Neural crest cell (in vitro differentiated cells): ENCODE measurements at places on chromosomes 5 and 9. TPM values are rescaled to one million over a fixed set of nuclear protein-coding genes. Genes with fewer than 3 reads are reported as not detected.

DNA sequence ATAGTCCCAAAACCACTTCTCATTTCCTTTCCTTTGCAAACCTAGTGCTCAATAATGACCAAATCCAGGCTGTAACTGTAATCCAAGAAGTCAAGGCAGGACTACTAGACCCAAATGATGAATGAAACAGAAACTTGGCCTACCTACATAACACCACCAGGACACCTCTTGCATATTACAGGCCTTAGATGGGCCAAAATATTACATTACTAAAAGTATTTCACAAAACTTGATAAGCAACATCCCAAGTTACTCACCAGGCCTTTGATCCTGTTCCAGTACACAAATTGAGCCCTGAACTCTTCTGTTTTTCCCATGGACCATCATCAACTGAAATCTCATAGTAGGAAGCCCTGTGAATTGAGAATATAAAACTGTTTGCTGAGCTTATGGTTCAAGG lies 34.8 kb downstream of the NADK2 start:
- H3K4me1 ChIP-seq, result no peaks in the 10 kb centered on the region
- H3K27me3 ChIP-seq, result no peaks in the 10 kb centered on the region
- H3K27ac ChIP-seq, result no peak overlapping the region
- no peak overlapping the region for H3K4me3 ChIP-seq

GRCh38 chr5:109759306-109759705 lies 69.6 kb downstream of the MAN2A1 start:
- no peak overlapping the region for H3K27ac ChIP-seq
- H3K4me1 ChIP-seq, result no peaks in the 10 kb centered on the region
- DNase-seq, result no peak
- H3K36me3 ChIP-seq, result peaks cover 40% of the 10 kb centered on the region
- H3K27me3 ChIP-seq, result no peaks in the 10 kb centered on the region
- no peak overlapping the region for H3K4me3 ChIP-seq

The SPATA31A3 gene
- 0.09 TPM in 1 of 2 replicates, not detected in the other for total RNA-seq

The ISCA1 gene
- total RNA-seq, result 17.3 and 18.0 TPM in 2 replicates

GRCh38 chr5:96065685-96066385 lies 104.2 kb upstream of the ELL2 start:
- peak overlapping the region; percentile 4 for H3K27ac ChIP-seq
- H3K4me1 ChIP-seq, result peaks cover 20% of the 10 kb centered on the region
- H3K4me3 ChIP-seq, result no peak overlapping the region
- H3K27me3 ChIP-seq, result no peaks in the 10 kb centered on the region

DNA sequence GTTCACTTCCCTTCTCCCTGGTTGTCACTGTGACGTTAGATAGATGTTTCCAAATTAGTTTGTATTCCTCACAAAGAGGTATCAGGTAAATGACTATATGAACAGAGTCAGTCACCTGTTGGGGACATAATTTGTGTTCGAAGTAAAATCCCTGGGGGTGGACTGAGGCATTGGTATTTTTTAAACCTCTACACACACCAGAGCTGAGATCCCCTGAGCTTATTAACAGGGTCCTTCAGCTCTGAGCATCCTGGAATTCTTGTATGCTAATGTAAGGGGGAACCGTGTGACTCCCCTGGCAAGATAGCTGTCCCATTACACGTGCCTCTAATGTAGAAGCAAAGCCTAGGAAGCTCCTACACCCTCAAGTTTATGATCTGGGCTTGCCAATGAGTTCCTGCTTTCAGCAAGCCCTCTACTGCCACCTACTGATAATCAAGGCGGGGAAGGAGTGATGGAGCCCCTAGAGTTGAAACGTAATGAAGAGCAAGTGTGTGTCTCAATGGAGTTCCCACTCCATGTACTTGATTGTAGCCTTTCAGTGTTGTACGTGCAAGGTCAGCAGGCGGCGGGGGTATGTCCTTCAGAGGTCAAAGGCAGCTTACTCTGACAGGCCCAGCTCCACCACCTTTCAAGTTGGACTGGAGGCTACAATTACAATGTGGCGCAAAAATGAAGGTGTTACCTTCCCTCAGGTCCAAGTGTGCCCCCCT lies 14.4 kb downstream of the PRKACG start:
- DNase-seq, result peak; percentile 57
- H3K27me3 ChIP-seq, result peaks cover 10% of the 10 kb centered on the region
- peaks cover 8% of the 10 kb centered on the region for H3K4me1 ChIP-seq

DNA sequence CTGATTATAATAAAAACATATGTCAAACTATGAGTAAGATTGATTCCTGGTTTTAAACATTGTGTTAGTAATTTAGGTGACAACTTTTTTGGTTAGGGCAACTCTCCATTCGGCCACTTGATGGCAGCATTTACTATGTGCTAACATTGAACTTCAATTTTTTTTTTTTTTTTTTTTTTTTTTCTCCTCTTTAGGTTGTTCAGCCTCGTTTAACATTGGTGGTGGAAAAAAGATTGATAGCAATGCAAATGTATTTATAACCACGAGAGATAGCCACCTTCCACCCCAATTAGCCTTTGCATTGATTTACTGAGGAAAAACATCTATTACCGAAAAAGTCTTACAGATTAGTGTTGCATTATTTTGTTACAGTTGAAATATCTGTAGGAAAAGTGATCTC lies 159.1 kb downstream of the CSNK1G3 start:
- peak overlapping the region; percentile 3 for H3K4me3 ChIP-seq
- peak; percentile 72 for DNase-seq
- no peaks in the 10 kb centered on the region for H3K27me3 ChIP-seq
- H3K36me3 ChIP-seq, result peaks cover 13% of the 10 kb centered on the region
- H3K4me1 ChIP-seq, result peaks cover 40% of the 10 kb centered on the region
- H3K27ac ChIP-seq, result no peak overlapping the region

DNA sequence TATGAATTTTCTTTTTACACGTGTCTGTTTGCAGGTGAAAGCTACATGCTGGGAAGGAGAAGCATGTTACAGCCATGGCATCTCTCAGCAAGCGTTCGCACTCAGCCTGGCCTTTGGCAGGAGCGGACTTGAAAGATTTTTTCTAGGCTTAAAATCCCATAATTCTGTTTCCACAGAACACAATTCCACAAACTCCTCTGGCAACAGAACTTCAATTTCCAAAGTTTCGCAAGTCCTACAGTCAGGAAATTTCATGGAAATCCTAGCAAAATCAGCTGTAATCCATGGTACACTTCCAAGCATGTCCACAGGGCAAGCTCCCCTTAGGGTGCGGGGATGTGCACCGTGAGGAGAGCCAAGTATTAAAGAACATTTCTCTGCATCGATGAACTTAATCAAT lies 35.9 kb downstream of the SUB1 start:
- no peaks in the 10 kb centered on the region for H3K36me3 ChIP-seq
- H3K4me1 ChIP-seq, result no peaks in the 10 kb centered on the region
- no peak for DNase-seq
- H3K4me3 ChIP-seq, result no peak overlapping the region
- H3K27me3 ChIP-seq, result no peaks in the 10 kb centered on the region

- peaks cover 5% of the 10 kb centered on the region for H3K36me3 ChIP-seq
- H3K27me3 ChIP-seq, result peaks cover 64% of the 10 kb centered on the region
- DNase-seq, result no peak
- no peak overlapping the region for H3K4me3 ChIP-seq
- H3K27ac ChIP-seq, result no peak overlapping the region
These were observed 7.6 kb downstream of the S1PR3 start for GRCh38 chr9:88998911-88999310.

The NUTM2G gene
- not detected in 2 replicates for total RNA-seq

The GNA14 gene
- not detected in 2 replicates for total RNA-seq

- H3K4me3 ChIP-seq, result no peak overlapping the region
- DNase-seq, result no peak
- H3K4me1 ChIP-seq, result no peaks in the 10 kb centered on the region
- no peak overlapping the region for H3K27ac ChIP-seq
These were observed 61.1 kb downstream of the EGFLAM start for GRCh38 chr5:38319491-38319890.

The CSF1R gene
- total RNA-seq, result not detected in 2 replicates

The MSX2 gene
- total RNA-seq, result 0.89 and 1.1 TPM in 2 replicates

- no peaks in the 10 kb centered on the region for H3K4me1 ChIP-seq
- no peak overlapping the region for H3K27ac ChIP-seq
- no peak for DNase-seq
- H3K4me3 ChIP-seq, result no peak overlapping the region
- no peaks in the 10 kb centered on the region for H3K36me3 ChIP-seq
These were observed 420.3 kb downstream of the GABRG2 start for GRCh38 chr5:162487528-162488525.

The HMCN2 gene
- 0.07 TPM in 1 of 2 replicates, not detected in the other for total RNA-seq

The BDP1 gene
- total RNA-seq, result 28.5 and 30.2 TPM in 2 replicates

GRCh38 chr5:374631-375335 lies 53.3 kb downstream of the AHRR start:
- H3K27me3 ChIP-seq, result peaks cover 21% of the 10 kb centered on the region
- H3K4me1 ChIP-seq, result no peaks in the 10 kb centered on the region
- DNase-seq, result no peak
- H3K36me3 ChIP-seq, result no peaks in the 10 kb centered on the region
- no peak overlapping the region for H3K27ac ChIP-seq
- no peak overlapping the region for H3K4me3 ChIP-seq

The NKD2 gene
- 15.6 and 20.6 TPM in 2 replicates for total RNA-seq

- peaks cover 13% of the 10 kb centered on the region for H3K4me1 ChIP-seq
- peaks cover 2% of the 10 kb centered on the region for H3K36me3 ChIP-seq
- no peak overlapping the region for H3K27ac ChIP-seq
- H3K27me3 ChIP-seq, result no peaks in the 10 kb centered on the region
These were observed 203.0 kb upstream of the VLDLR start for GRCh38 chr9:2418619-2419018.

The OBP2B gene
- total RNA-seq, result not detected in 2 replicates

The SLC25A2 gene
- total RNA-seq, result 0.72 and 1.1 TPM in 2 replicates

The TMC1 gene
- total RNA-seq, result 0.33 and 0.36 TPM in 2 replicates

DNA sequence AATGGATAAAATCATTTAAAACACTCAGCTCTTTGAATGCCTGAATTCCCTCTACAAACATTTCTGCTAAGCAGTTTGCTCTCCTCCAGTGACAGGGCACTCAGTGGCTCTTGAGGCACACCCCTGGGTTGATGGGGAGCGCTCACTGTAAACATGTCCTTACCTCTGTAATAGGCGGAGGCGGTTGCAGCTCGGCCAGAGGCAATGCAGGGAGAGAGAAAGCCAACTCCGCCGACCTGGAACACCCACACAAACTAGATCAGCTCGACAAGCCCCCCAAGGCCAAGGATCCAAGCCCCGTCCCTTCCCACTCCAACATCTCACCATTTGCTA lies 329 bp downstream of the CDC23 start:
- H3K4me1 ChIP-seq, result peaks cover 24% of the 10 kb centered on the region
- peak overlapping the region; percentile 98 for H3K27ac ChIP-seq
- no peak for DNase-seq

The DAB2 gene
- total RNA-seq, result 9.5 and 10.1 TPM in 2 replicates

The IL11RA gene
- 15.4 and 18.0 TPM in 2 replicates for total RNA-seq

The DMRT3 gene
- not detected in 2 replicates for total RNA-seq

DNA sequence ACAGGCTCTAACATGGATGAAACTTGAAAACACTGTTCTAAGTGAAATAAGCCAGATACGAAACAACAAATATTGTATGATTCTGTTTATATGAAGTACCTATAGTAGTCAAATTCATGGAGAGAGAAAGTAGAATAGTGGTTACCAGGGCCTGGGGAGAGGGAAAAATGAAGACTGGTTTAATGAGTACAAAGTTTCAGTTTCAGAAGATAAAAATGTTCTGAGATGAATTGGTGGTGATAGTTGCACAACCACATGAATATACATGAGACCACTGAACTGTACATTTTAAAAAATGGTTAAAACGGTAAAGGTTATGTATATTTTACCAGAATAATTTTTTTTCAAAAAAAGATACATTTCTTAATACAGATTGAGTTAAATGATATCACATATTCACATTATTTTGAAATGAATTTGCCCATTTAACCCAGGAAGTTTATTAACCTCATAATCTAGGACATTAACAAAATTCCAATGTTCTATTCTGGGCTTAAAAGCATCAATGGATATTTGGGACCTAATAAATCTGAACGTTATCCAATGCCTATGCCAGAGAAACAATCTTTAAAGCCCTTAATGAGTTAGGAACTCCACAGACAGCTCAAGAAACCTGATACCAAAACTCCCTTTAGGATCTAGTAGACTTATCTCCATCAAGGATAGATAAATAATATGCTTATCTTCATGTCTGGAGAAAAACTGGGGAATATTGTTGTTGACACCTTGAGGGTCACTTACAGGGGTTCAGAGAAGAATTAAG lies 521.3 kb downstream of the EFNA5 start:
- peaks cover 20% of the 10 kb centered on the region for H3K4me1 ChIP-seq
- H3K27me3 ChIP-seq, result no peaks in the 10 kb centered on the region
- H3K27ac ChIP-seq, result no peak overlapping the region
- no peaks in the 10 kb centered on the region for H3K36me3 ChIP-seq
- no peak for DNase-seq

- peaks cover 11% of the 10 kb centered on the region for H3K27me3 ChIP-seq
- no peaks in the 10 kb centered on the region for H3K36me3 ChIP-seq
- no peak overlapping the region for H3K27ac ChIP-seq
- no peak overlapping the region for H3K4me3 ChIP-seq
These were observed 2.0 kb downstream of the NMUR2 start for GRCh38 chr5:152403046-152403445.

GRCh38 chr5:81070571-81071255 lies 110.5 kb downstream of the RASGRF2 start:
- H3K36me3 ChIP-seq, result no peaks in the 10 kb centered on the region
- H3K27me3 ChIP-seq, result no peaks in the 10 kb centered on the region
- DNase-seq, result no peak
- H3K4me3 ChIP-seq, result no peak overlapping the region

The LOX gene
- 1.2 and 1.4 TPM in 2 replicates for total RNA-seq

DNA sequence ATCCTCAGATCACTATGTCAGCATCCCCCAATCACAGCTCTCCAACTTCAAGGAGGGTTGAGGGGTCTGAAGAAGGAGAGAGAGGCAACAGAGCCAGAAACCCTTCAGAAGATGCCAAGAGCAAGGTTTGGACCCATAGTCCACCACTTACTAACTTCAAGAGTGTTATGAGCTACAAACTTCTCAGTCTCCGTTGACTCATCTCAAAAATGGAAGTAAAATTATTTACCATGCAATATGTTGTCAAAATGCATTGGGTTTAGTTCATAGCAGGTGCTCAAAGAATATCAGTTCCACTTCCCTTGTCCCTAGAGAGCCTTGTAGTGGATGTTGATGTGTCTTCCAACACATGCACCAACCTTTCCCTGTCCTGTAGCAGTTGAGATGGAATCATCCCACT lies 116.0 kb downstream of the KCNIP1 start:
- no peaks in the 10 kb centered on the region for H3K36me3 ChIP-seq
- peaks cover 12% of the 10 kb centered on the region for H3K27me3 ChIP-seq
- peaks cover 20% of the 10 kb centered on the region for H3K4me1 ChIP-seq
- H3K27ac ChIP-seq, result no peak overlapping the region
- no peak for DNase-seq

The SPATA31C1 gene
- 1.4 and 1.9 TPM in 2 replicates for total RNA-seq

- no peak for DNase-seq
- H3K27me3 ChIP-seq, result peaks cover 5% of the 10 kb centered on the region
- peaks cover 3% of the 10 kb centered on the region for H3K36me3 ChIP-seq
- H3K4me1 ChIP-seq, result peaks cover 29% of the 10 kb centered on the region
- H3K27ac ChIP-seq, result no peak overlapping the region
- peak overlapping the region; percentile 93 for H3K4me3 ChIP-seq
These were observed 735 bp downstream of the PTGR1 start for GRCh38 chr9:111598733-111599091.

- no peaks in the 10 kb centered on the region for H3K36me3 ChIP-seq
- no peak for DNase-seq
- H3K27me3 ChIP-seq, result peaks cover 2% of the 10 kb centered on the region
- no peak overlapping the region for H3K4me3 ChIP-seq
These were observed 55.3 kb upstream of the CLINT1 start for GRCh38 chr5:157914151-157914788.

- DNase-seq, result no peak
- H3K27ac ChIP-seq, result no peak overlapping the region
- no peak overlapping the region for H3K4me3 ChIP-seq
- no peaks in the 10 kb centered on the region for H3K36me3 ChIP-seq
These were observed 163.3 kb downstream of the MACROH2A1 start for GRCh38 chr5:135235551-135236227.
